ENCODE measurements at places on chromosomes 11 and 22.

- no peak for DNase-seq
Measured at GRCh38 chr22:32720924-32721323, 80.6 kb upstream of the TIMP3 start.

DNA sequence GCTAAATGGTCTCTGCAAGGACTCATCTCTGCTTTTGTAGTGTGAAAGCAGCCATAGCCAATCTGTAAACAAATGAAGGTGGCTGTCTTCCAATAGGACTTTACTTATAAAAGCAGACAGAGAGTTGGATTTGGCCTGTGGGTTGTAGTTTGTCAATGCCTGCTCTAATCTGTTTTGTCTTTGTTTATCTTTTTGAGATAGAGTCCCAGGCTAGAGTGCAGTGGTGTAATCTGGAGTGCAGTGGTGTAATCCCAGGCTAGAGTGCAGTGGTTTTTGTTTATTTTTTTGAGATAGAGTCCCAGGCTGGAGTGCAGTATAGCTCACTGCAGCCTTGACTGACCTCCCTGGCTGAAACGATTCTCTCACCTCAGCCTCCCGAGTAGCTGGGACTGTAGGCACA lies 8.6 kb downstream of the PPP6R3 start:
- no peak for DNase-seq

GRCh38 chr22:50621948-50622722 lies 5.8 kb downstream of the ARSA start:
- no peak for DNase-seq

- DNase-seq, result no peak
Measured at GRCh38 chr22:30541961-30542810, 4.4 kb downstream of the SEC14L6 start.

- no peak for DNase-seq
Measured at GRCh38 chr22:20451920-20452319, 14.3 kb upstream of the SCARF2 start.

GRCh38 chr22:37518509-37519267 lies 527 bp downstream of the CARD10 start:
- DNase-seq, result no peak

All from NCI-H1436 treated with DMSO at 0.1 percent for 48 hours (cell line).